ENCODE measurements at places on chromosomes 12 and 14.

GRCh38 chr14:97878727-97879126 lies 1081.5 kb downstream of the VRK1 start:
- no peak for DNase-seq

DNA sequence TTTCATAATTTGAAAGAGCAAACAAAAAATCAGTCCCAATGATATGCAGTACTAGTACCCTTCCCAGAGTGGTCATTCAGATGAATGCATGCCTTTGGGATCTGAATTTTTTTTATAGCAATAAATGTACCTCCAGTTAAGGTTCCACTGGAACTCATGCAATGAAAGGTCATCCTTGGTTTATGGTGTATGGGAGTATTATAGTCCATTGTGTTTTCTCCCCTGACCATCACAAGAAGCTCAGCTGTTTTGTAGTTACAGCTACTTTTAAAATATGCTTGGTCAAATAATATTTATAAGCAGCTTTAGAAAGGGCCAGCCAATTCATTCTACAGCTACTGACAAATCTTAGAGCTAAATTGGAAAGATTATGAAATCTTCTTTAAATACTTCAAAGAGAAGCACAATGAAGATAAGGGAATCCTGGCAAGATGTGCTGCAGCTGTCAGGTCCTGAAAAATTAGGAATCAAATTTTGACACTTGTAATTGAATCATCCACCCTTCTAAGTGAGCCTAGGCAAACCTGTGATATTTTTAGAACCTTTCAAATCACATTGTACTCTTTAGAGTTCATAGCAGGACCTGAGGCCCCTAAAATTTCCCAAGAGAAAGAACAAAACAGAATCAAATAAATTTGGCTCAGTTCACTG lies 46.5 kb downstream of the IFT81 start:
- DNase-seq, result peak; percentile 87

GRCh38 chr12:25797386-25797785 lies 161.1 kb upstream of the RASSF8 start:
- no peak for DNase-seq

DNA sequence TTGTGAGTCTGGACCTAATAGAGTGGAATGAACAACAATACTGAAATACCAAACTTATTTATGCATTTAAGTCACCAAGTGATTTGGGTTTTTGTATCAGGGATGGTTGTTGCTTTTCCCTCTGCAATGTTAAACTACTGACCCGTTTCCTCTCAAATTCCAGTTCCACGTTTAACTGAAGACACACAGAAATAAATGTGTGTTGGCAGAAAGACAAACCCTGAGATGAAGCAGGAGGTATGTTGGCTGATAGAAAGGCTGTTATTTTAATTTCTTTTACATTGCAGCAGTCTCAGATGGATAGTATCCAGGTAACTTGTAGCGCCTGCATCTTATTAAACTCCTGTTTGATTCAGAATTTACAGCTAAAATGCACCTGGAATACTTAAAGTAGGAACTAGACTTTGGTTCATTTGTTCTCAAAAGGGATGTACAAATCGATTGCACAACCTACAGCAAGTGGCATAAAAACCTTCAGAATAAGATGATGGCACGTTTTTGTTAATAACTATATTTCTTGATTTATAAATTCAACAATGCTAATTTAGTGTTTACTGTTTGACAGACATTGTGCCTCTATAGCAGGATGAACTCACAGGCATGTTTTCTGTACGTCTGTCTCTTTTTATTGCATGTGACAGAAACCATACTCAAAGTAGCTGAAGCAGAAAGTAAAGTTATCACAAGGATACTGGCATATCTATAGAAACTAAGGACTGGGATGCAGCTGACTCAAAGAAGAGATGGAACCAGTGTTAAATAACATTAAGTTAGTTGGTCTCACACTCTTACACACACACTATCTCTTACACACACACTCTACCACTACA lies 405.7 kb downstream of the ZFP36L1 start:
- DNase-seq, result no peak

- no peak for DNase-seq
Measured at GRCh38 chr14:55136241-55136640, 7.2 kb downstream of the LGALS3 start.

DNA sequence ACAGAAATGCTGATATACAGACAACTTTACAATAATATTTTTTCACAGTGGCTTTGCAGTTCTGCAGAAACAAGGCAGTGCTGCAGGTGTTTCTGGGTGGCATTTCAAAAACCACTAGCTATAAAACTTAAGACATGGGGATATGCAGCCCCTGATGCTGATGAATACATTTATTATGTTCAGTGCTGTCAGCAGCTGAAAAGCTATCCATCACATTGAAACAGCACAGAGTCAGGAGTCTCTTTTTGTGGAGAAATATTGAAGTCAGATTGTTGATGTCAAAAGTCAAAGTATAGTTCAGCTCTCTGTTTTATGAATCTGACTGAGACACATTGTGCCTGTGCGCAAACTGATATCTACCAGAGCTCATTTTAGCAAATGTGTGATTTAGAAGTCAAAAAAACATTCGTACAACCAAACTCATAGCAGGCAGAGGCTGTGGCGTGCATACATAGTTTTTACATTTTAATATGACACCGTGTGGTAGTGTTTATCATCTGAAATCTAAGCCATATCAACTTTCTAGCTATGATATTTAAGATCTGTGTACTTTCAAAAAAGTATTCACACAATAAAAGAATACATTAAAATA lies 467.6 kb downstream of the PRKD1 start:
- DNase-seq, result peak; percentile 32

DNA sequence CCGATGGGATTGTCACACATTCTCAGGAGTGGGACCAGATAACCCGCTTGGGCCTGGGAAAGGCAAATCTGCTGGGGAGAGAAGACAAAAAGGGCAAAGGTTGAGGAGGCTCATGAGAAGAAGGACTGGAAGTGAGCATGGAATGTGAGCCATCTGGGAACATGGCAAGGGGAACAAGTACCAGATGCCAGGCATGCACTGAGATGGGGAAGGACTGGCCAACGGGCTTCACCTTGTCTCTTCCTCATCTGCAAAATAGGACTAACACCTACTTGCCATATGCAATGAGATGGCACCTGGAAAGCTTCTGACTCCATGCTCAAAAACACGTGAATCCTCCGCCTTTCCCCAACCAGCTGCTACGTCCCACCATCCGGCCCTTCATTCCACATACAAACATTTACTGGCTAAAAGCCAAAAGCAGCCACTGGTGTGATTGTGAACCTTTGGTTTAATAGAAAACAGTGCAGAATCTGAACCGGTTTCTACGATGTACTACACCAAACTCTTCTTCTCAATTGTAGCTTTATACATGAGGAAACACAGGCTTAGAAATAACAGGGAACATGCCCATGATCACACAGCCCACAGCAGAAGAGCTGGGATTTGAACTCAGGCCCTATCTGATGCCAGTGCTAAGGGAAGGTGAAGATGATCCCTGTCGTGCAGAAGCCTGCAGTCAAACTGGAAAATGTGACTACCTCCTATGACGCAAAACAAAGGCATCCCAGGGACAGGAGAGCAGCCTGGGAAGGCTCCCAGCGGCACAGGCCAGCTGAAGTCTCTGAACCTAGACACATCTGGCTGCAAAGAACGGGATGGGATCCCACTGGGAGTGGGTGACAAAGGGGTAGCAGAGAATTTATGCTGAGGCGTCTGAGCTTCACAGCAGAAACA lies 112.1 kb downstream of the TTC7B start:
- DNase-seq, result no peak

DNA sequence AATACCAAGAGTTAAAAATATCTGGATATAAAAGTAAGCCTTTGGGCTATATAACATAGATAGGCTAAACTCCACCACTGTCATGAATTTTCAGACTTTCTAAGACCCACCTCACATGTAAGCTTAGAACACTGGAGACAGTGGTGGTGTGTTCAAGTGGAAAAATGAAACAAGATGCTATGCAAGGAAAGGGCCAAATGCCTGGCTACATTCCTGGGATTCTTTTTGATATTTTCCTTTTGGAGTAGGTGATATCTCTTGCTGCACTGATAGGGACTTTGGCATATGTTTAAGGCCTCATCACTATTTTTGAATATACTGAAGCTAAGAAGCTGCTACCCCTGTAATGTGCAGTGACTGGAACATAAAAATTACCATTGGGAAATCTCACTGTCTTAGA lies 341.3 kb downstream of the SLC16A7 start:
- DNase-seq, result no peak

DNA sequence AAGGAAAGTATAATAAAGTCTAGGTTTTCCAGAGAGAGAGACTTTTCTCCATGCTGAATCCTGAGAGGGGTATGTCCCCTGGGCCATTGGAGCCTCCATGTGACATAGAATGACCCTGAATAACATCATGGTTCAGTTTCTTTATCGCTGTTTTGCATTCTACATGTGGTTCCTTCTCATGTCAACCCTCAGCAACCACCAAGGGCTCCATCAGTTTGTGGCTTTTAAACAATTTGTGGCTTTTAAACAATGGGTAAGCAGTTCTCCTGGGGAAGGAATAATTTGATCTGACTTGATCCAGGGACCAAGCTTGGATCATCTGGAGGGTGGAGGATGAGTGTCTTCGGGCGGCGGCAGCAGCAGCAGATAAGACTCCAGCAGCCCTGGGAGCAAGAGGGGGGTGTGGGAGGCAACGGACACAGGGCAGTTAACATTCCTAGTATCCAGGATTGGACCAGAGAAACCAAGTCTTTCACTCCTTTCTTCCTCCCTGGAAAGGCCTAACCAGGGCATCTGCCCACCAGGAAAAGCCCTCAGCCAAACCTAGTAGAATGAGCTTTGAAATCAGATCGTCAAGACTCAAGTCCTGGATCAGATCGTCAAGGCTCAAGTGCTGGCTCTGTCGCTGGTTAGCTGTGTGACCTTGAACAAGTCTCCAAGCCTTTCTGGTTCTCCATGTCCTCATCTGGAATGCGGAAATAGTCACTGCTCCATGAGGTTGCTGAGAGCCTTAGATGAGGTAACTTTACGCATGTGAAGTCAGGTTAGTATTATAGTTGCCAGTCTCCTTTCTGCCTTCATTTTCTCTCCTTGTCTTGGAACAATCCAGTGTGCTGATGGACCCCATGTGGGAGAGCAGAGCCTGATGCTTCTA lies 27.8 kb upstream of the FAM222A start:
- no peak for DNase-seq

DNA sequence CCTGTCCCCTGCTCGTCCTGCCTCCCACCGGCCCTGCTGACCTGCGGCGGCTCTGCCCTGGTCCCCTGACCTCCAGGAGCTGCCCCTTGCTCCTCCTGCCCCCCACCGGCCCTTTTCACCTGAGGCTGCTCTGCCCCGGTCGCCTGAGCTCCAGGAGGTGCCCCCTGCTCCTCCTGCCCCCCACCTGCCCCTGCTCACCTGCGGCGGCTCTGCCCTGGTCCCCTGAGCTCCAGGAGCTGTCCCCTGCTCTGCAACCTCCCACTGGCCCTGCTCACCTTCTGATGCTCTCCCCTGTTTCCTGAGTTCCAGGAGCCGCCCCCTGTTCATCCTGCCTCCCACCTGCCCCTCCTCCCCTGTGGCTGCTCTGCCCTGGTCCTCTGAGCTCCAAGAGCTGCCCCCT lies 101.3 kb downstream of the TMEM121 start:
- DNase-seq, result no peak

- peak; percentile 47 for DNase-seq
Measured at GRCh38 chr12:111598637-111599452, at the start of gene ATXN2. Gene ATXN2, minus strand, starts transcription at chr12:111599315. Its CDS starts 281 bp downstream, at chr12:111599034.

DNA sequence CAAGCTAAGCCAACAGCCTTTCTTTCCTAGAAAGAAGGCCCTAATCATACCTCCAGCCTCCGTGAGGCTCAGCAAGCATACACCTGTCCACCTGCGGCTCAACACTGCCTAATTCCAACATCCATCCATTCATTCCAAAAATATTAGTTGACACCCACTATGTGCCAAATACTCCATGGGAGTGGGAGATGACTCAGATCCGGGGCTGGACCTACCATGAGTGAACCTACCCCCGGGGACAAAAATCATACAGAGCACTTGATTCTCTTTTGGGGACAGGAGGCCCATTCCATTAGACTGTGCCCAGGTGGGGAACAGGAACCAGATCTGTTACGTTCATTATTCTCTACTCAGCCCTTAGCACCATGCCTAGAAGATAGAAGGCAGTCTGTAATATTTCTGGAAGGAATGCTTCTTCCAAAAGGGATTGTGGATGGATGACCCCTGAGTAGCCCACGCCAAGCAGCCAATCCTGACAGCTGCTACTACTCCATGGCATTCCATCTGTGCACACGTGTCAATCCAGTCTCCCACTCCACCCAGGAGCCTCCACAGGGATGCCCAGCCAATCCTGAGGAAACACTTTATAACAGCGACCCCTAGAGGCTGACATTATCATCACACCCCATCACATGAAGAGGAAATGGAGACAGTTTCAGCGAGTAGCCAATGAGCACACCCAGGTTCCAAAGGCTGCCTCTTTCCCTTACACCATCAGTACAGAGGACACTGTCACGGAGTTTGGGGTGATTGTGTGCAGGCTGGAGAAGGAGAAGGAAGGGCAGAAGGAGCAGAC lies 170.7 kb downstream of the ESRRB start:
- DNase-seq, result peak; percentile 85

- peak; percentile 61 for DNase-seq
Measured at GRCh38 chr14:60349663-60350365, 100.8 kb downstream of the PPM1A start.

DNA sequence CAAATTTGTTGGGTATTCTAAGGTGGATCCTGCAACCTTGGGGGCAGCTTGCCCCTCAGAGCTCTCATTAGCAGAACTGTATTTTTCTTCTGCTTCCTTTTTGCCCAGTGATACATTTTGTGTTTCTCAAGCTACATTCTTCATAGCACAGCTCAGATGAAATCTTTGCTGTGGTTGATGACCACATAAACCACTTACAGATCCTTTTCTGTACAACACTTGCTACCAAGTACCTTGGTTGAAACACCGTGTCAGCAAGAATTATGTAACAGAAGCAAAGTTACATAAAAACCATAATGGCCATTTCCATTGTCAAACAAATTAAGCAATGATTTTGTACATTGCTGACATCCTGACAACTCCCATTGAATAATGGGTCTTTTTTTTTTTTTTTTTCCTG lies 9.7 kb upstream of the PLBD1 start:
- DNase-seq, result no peak

- no peak for DNase-seq
Measured at GRCh38 chr12:108772247-108772646, 40.9 kb upstream of the CORO1C start.

GRCh38 chr12:31205054-31205453 lies 120.9 kb downstream of the SINHCAF start:
- DNase-seq, result peak; percentile 97

GRCh38 chr12:54292083-54292930 lies 8.5 kb downstream of the NFE2 start:
- no peak for DNase-seq

- DNase-seq, result no peak
Measured at GRCh38 chr12:78818487-78818886, 46.1 kb upstream of the SYT1 start.

DNA sequence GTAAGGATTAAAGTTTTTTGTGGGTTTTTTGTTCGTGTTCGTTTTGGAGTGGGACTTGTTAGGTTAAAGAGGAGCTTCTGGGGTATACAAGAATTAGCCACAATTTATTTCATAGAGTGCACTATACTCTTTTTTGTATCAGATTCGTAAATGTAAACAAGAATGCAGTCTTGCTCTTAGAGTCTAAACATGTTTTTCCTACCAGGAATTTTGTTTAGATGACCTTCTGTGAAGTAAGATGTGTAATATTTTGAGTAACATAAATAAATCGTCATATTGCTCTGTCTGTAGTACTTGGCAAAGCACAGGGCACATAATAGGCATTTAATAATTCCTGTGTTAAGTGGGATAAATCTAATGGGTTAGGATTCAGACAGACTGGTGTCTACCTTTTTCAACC lies 9.6 kb downstream of the CNOT2 start:
- no peak for DNase-seq
